ENCODE measurements at places on chromosomes 6 and 20. TPM values are rescaled to one million over a fixed set of nuclear protein-coding genes. Genes with fewer than 3 reads are reported as not detected.

CYP39A1 gene
- total RNA-seq, result 21.2 TPM

- no peak for DNase-seq
- H3K27me3 ChIP-seq, result no peaks in the 10 kb centered on the region
- H3K36me3 ChIP-seq, result peaks cover 37% of the 10 kb centered on the region
- no peak overlapping the region for H3K4me3 ChIP-seq
- no peak overlapping the region for H3K27ac ChIP-seq
Observed at GRCh38 chr20:5181958-5182357, 55.1 kb downstream of the CDS2 start.

- no peaks in the 10 kb centered on the region for H3K36me3 ChIP-seq
- peaks cover 15% of the 10 kb centered on the region for H3K4me1 ChIP-seq
- DNase-seq, result no peak
- H3K4me3 ChIP-seq, result no peak overlapping the region
- H3K27ac ChIP-seq, result no peak overlapping the region
Observed at GRCh38 chr20:50368813-50369224, 141.4 kb upstream of the PTPN1 start.

DNA sequence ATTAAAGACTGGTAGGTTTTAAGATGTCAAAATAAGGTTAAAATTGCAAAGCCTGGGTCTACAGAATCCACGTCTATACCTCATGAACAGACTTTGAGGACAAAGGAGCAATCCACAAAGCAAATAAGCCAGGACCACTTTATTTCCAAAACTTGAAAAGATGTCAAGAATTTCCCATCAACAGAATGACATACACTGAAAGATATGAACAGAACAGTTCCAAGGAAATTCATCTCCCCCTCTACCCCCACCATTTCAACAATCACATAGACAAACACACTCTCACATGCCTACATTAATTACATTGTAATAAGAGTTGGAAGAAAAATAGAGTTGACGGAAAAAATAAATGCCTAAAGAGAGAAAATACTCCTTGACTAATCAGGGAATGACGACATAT lies 45.2 kb upstream of the NHSL1 start:
- peaks cover 33% of the 10 kb centered on the region for H3K4me1 ChIP-seq
- DNase-seq, result no peak
- H3K27ac ChIP-seq, result no peak overlapping the region
- H3K4me3 ChIP-seq, result no peak overlapping the region
- H3K36me3 ChIP-seq, result no peaks in the 10 kb centered on the region

PDYN gene
- total RNA-seq, result not detected

Measured in right lobe of liver (tissue), 6 donors.